Stimulated activated naive CD4-positive, alpha-beta T cell treated with Interleukin-2 at 50 U/mL for 16 hours (primary cell): ENCODE measurements at places on chromosomes 3 and 15.
A peak's percentile ranks its signal among the peaks of the same experiment; 100 is the strongest.

GRCh38 chr3:193014902-193015301, 97.2 kb upstream of the MB21D2 start:
- no peak for DNase-seq

DNA sequence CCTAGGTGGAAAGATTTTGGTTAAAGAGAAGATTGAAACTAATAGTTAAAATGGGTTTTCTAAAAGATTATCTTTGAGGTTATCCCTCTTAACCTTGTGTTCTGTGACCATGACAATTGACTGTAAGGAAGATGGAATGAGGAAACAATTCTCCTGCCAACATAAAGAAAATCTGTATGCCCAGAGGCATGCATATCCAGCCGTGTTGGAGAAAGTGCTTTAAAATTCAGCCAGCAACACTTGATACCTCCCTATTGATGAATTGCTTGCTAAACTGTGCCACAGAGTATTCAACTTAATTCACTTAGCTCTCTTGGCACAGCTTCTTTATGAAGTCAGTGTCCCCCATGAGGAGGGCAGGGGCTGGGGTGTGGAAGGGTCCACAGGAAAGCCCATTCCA, 203.5 kb downstream of the UBE2E2 start:
- DNase-seq = no peak

DNA sequence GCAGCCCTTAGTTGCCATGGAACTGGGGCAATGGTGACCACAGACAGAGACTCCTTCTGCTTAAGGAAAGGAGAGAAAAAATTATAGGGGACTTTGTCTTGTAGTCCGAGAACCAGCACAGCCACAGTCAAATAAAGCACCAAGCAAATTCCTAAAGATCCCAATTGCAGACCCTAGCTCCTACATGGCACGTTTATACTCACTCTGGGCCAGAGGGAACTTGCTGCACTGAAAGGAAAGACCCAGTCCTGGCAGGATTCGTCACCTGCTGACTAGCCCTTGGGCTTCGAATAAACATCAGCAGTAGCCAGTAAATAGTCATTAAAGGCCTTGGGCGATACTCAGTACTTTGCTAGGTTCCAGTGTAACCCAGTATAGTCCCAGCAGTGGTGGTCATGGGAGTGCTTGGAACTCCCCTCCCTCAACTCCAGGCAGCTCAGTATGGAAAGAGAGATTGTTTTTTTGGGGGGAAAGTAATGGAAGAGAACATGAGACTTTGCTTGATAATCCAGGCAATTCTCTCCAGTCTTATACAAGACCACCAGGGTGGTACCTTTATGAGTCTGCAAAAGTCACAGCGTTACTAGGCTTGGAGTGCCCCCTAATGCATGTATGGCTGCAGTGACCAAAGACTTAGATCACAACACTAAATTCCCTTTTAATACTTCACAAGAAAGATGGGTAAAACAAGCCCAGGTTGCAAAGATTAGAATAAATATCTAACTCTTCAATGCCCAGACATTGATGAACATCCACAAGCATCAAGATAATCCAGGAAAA, 66.4 kb upstream of the AGTR1 start:
- DNase-seq = no peak

DNA sequence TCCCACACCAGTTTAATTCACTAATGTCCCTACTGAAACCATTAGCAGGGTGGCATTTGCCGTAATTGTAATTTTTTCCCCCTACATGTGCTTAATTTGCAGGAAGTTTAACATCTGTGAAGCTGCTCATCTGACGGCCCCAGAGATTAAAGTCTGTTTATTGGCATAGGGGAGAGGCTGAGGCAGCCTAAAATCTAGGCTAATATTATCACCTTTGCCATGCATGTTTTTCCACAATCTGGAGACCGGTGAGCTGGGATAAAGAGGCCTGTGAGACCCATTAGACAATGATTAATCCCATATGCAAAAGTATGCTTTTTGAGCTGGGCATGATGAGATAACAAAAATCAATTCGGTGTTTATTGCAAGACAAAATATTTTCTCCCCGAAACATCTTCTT, 561.2 kb upstream of the ALCAM start:
- DNase-seq = no peak

DNA sequence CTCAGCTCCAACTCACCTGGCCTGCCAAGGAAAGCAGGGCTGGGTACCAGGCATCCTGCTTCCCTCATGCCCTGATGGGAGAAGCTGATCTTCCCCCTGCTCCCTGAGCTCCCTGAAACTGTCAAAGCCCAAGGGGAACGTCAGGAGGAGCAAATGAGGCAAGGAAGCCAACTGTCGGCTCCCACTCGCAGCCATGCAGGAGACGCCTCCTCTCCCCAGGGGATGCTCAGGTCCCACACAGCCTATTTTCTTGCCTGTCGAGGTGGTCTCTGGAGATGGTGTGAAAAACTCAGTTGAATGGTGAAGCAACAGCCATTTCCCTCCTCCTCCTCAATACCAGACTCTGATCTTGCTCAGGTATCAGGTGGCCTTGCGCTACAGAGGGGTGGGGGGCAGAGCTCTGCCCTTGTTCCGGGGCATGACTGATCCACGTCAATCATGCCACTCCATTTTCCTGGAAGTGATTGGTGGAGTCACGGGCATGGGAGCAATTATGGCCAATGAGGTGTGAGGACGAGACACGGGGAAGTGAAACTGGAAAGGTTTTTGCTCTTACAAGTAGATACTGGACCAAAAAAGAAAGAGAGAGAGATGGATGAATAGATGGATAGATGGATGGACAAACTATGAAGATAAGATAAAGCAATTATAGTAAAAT, 58.2 kb downstream of the SLC6A1 start:
- DNase-seq = no peak

DNA sequence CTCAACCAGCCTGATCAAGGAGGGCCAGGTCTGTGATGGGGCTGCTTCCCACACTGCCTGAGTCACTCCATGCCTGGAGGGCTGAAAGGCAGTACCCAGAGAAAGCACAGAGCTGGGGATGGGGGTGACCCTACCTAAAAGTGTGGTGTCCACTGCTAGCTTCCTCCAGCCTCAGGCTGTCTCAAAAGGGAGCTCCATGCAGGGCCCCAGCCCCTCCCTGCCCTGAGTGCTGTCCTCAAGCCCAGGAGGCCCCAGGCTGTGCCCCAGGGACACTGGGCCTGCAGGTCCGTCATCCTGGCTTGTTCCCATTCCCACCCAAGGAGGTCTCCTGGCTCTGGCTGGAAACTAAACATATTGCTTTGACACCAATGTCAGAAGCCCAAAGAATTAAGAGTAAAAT, 56.8 kb downstream of the ZNF445 start:
- DNase-seq = no peak

GRCh38 chr3:157157836-157158235, 2.1 kb downstream of the CCNL1 start:
- no peak for DNase-seq

DNA sequence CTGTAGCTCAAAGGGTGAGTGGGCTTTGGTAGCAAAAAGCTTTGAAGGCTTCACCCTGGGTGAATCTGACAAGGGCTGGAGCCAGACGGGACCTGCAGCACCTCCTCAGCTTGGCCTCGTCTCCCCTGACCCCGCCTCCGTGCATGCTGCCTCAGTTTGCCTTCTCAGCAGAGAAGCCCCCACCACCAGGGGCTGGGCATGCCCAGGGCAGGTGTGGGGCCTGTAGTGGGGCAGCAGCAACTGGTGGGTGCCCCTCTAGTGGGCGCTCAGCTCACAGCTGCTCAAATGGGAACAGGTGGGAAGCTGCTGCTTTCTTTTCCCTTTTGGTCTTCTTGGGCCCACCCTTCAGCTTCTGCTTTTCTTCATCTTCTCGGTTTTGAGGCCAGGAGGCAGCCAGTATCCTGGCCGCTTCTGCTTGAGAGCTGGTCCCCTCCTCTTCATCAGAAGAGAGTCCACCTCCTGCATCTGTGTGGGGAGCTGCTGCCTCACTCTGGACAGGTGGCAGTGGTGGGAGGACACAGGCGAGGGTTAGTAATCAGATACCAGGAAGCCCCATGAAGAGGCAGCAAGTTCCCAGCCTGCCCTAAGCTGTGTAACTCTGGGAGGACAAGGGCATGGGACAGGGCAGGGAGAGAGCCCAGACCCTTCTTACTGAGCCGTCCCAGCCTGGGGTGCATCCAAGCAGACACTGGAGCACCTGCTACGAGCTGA, 21.0 kb downstream of the TMEM43 start:
- DNase-seq = no peak

- no peak for DNase-seq
These were observed 26.9 kb downstream of the MCTP2 start for GRCh38 chr15:94258246-94258645.

- no peak for DNase-seq
These were observed 23.2 kb upstream of the SNRPA1 start for GRCh38 chr15:101318147-101318819.

- peak; percentile 49 for DNase-seq
These were observed 44.5 kb downstream of the OXNAD1 start for GRCh38 chr3:16309558-16309957.

DNA sequence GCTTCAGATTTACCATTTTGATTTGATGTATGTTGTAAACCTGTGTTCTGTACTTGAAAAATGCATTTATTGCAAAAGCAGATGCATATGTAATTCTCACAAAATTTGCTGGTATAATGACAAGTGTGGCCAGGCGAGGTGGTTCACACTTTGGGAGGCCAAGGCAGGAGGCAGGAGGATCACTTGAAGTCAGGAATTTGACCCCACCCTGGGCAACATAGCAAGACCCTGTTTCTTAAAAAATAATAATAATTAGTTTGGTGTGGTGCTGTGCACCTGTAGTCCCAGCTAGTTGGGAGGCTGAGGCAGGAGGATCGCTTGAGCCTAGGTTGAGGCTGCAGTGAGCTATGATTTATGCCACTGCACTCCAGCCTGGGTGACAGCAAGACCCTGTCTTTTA, 4.7 kb upstream of the HYKK start:
- DNase-seq = no peak

GRCh38 chr3:11944052-11944673, 60.0 kb upstream of the SYN2 start:
- no peak for DNase-seq

DNA sequence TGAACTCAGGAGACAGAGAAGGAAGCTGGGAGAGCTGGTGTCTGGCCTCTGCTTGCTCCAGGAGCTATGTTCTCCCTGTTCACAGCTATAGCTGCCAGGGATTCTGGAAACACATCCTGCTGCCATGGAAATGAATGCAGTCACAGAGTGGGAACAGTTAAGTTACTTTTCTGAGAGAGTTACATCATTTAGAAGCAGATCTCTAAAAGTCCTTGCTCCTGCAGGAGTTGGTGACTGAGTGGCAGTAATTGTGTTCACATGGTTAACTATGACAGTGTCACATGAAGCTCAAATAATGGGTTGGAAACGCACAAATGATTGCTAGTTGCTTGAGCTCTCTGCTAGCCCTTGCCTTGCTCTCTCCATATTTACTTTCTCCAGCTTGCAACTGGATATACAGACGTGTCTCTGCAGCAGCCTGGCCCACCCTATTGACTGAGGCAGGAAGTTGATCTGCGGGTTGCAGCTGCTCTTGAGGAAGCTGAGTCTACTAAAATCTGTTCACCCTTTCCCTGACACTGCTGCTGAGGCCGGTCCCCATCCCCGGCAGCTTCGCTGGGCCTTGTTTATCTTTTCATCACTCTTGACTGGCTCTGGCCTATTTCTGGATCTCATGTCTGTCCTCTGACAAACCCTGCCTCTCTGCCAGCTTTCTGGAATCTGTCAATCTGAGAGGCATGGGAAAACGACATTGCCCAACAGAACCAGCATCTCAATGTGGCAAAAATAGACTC, 16.7 kb upstream of the ISLR start:
- no peak for DNase-seq

- no peak for DNase-seq
These were observed 29.0 kb downstream of the PTPN23 start for GRCh38 chr3:47409688-47410416.

- no peak for DNase-seq
These were observed 39.8 kb downstream of the CCDC33 start for GRCh38 chr15:74275957-74276356.

GRCh38 chr3:189512039-189512438, 119.2 kb upstream of the TP63 start:
- DNase-seq = no peak

DNA sequence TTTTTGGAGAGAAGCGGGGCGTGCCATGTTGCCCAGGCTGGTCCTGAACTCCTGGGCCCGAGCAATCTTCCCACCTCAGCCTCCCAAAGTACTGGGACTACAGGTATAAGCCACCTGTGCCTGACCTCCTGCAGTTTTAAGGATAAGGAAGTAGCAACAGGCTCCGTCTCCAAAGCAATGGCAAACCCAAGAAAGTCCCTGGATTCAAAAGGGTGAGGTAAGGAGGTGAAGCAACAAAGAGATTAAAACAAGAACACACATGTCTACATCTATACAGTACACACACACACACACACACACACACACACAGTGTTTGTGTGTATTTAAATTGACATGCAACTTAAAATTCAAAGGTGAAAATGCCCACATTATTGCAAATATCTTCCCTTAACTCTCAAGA, 58.9 kb downstream of the ABCC5 start:
- no peak for DNase-seq

- DNase-seq = peak; percentile 35
These were observed 85.5 kb upstream of the CDV3 start for GRCh38 chr3:133487920-133488540.

- DNase-seq = no peak
These were observed 63.6 kb upstream of the TRAK1 start for GRCh38 chr3:42027571-42027970.

- no peak for DNase-seq
These were observed 25.8 kb downstream of the ZPLD1 start for GRCh38 chr3:102460579-102460978.
